GM03348 (cell line): ENCODE measurements at places on chromosomes 1 and 21.

- DNase-seq = no peak
Measured at GRCh38 chr1:63929106-63929478, 155.3 kb downstream of the ROR1 start.

GRCh38 chr1:159869173-159869572 lies 6.7 kb upstream of the VSIG8 start:
- peak; percentile 56 for DNase-seq

DNA sequence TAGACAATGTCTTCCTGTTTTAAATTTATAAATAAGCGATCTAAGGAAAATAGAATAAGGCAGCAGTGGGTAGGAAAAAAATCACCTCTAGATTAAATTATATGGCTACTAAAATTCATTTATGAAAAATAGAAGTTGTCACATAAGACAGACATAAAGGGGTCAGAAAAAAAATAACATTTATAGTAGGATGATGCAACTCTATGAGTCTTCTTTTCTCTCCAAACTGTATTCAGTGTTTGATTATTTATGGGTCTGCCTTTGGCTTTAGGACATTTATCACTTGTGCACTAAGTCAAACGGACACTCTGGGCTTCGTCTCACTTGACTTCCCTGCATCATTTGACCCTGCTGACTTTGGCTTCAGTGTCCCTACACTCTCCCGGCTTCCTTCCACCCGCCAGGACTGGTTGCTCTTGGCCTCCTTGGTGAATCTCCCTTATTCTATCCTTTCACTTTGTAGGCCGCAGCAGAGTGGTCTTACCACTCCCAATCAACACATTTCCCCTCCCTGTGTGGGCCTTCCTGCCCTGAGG lies 47.0 kb upstream of the DESI2 start:
- DNase-seq = no peak

DNA sequence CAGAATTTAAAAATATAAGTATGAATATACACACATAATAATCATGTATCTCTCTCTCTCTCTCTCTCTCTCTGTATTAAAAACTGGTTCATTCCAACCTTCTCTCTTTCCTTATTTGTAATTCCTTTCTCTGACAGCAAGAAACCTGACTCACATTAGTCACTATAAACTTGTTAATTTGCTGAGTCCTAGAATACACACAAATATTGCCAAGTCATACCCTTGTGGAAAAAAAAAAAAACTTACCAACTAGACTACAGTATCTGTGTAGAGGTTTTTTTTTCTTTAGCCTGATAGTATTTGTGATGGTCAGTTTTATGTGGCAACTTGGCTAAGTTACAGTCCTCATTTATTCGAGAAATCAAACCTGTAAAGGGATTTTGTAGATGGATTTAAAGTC lies 26.3 kb upstream of the NHLH2 start:
- DNase-seq = no peak

- peak; percentile 36 for DNase-seq
Measured at GRCh38 chr1:41486371-41487125, 2.1 kb upstream of the EDN2 start.

- peak; percentile 95 for DNase-seq
Measured at GRCh38 chr1:227947676-227948492, at the start of gene WNT9A. Gene WNT9A (minus strand): TSS chr1:227947932. CDS start chr1:227947887, 45 bp downstream.

DNA sequence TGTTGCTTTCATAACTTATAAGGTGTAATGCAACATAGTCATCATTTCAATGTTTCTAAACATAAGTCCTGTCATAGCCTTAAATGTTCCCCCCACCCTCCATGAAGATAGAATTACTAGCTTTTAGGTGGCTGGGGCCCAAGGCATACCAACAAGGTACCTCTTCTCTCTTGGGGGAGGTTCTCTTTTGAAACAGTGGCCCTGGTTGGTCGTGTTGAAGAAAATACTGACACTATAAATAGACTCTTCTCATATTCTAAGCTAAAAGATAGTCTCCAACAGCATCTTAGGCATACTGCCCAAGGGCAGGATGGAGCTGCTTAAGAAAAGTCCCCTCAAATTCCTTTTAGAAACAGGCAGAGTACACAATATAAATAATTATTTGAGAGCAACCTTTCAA lies 255.0 kb downstream of the FAF1 start:
- no peak for DNase-seq

DNA sequence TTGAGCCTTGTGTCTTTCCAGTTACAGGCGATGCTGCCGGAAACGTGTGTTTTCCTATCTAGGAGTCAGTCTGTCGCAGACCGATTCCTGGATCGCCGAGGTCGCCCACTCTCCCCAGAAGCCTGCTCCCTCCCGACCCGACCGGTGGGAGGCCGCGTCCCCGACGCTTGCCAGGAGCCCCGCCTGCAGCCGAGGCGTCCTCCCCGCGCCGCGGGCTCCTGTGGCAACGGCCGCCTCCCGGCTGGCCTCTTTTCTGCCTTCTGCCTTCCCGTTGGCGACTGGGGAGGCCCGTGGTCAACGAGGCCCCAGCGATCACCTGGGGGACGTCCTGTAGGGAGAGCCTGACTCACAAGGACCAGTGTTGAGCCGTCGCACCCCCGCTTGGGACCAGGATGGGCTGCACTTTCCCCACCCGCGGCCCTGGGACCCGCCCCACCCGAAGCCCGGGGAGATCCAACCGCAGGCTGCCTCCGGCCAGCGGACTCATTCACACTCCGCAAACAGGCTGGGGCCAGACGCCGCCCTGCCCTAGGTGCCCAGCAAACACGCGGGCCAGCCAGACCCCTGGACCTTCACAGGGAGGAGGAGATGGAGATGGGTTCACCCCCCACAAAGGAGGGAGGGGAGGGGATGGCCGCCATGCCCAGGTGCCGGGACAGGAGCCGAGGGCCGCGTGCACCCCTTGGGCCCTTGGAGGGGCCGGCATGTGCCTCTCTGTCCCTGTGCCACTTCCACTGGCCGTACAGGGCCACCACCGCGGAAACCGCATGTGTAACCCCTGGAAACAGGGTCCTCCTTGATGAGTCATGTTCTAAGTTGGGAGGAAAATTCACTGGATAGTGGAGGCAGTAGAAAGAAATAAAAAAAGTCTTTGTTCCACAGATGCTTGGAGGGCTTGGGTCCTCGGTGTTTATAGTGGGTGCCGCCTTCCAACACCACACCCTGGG lies 7.2 kb upstream of the COL6A1 start:
- DNase-seq = peak; percentile 72

- no peak for DNase-seq
Measured at GRCh38 chr1:43258370-43258769, 11.4 kb upstream of the TMEM125 start.

GRCh38 chr21:31991356-31992331 lies 118.8 kb downstream of the HUNK start:
- no peak for DNase-seq

- DNase-seq = no peak
Measured at GRCh38 chr1:221791846-221792245, 50.0 kb upstream of the DUSP10 start.

GRCh38 chr1:88700425-88701013 lies 16.4 kb downstream of the PKN2 start:
- DNase-seq = no peak

DNA sequence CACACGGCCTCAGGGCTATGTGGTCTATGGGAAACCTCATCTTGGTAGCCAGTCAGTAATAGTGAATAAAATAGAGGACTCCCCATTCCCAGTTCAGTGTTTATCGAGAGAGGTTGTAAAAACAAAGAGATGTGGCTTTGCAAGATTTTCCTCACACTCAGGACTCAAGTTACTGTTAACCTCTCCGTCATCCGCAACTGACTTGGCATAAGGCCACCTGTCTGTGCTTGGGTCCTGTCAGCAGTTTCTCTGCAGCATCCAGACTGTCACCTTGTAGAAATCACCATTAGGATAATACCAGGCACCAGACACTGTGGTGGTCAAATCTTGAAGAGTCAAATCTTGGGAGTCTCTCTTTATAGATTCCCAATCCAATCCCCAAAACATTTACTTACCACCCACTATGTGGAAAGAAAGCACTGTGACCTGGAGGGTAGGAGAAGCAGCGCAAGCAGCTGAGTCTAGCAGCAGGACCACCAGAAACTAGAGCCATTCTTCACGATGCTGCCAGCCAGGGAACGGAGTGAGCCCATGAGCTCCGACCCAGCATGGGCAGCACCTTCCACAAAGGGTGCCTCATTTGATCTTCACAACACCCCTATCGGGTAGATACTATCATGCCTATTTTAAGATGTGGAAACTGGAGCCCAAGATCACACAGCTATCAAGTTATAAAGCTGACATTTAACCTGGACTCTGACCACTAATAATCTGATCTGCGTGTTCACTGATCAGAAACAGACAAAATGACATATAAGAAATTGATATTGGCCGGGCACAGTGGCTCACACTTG lies 5.6 kb upstream of the GPR25 start:
- no peak for DNase-seq

DNA sequence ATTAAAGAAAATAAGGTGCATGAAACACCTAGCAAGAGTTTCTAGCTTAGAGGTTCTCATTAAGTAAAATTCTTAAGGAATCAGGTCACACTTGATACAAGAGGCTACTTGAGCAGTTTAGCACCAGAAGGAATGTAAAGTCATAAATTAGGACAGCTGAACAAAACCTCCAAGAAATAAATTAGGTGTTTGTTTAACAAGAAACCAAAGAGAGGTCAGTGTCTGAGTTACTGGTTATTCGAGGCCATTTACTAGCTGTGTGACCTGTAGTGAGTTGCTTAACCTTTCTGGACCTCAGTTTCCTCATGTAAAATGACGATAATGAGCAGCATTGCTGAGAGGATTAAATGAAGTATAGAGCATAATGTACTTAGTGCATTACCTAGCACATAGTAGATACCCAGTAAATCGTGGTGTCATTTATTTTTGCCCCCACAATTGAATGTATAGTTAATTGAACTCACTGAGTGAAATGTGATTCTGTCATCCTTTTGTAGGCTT lies 908 bp upstream of the ELK4 start:
- no peak for DNase-seq

GRCh38 chr1:226355669-226356551 lies 46.9 kb upstream of the LIN9 start:
- no peak for DNase-seq

GRCh38 chr1:219099307-219099706 lies 74.4 kb upstream of the LYPLAL1 start:
- DNase-seq = no peak

GRCh38 chr21:31730712-31731055 lies 1.2 kb downstream of the SCAF4 start:
- DNase-seq = peak; percentile 51

- no peak for DNase-seq
Measured at GRCh38 chr1:227913764-227914721, 33.7 kb downstream of the WNT9A start.

DNA sequence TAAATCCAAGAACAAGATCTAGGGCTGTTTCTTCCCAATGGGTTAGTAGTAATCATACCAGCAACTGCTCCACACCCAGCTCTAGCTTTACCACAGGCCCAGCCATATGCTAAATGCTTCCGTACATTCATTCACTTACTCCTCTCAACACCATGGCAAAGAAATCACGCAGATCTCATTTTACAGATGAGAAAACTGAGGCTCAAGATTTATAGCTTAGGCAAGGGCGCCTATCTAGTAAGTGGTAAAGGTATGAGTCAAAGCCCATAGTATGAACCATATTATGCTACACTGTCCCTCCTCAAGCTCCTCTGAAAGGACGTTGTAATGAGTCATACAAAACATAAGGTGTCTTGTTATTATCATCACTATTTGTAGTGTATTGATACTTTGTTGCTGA lies 82.2 kb downstream of the NIBAN1 start:
- no peak for DNase-seq

- DNase-seq = no peak
Measured at GRCh38 chr1:117540532-117540931, 65.3 kb upstream of the TENT5C start.

DNA sequence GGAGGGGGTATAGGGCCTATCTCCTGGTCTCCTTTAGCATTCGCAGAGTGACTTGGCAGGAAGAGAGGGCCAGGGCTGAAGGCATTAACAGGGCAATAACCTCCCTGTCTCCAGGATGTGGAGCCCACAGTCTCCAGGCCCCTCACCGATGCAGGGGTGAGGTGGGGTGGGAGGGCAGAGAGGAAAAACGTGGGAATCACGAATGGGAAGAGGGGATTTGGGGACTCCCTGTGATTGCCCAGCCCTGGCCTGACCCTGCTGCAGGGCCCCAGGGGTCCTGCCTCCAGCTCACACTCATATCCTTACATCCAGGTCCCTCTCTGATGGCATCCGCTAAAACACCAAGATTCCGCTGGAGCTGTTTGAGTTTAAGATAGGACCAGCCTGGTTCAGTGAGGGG lies 14.6 kb downstream of the TFAP2E start:
- DNase-seq = no peak

- peak; percentile 17 for DNase-seq
Measured at GRCh38 chr21:29018540-29018939, 609 bp downstream of the RWDD2B start.

DNA sequence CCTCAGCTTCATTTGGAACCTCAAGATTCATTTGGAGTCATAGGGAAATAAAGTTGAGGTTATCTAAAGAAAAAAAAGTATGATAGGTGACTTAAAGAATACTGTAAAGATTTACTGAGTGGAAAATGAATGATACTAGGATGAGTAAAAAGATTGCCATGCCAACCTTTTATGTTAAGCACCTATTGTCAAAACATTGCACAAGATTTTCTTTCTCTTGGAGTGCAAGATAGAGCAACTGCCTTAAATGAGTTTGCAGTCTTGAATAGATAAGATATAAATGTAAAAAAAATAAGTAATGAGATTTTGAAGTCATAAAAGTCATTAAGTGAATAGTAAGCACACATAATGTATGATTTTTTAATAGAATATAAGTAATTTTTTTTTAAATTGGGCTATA lies 5.1 kb upstream of the ANGPTL1 start:
- no peak for DNase-seq

DNA sequence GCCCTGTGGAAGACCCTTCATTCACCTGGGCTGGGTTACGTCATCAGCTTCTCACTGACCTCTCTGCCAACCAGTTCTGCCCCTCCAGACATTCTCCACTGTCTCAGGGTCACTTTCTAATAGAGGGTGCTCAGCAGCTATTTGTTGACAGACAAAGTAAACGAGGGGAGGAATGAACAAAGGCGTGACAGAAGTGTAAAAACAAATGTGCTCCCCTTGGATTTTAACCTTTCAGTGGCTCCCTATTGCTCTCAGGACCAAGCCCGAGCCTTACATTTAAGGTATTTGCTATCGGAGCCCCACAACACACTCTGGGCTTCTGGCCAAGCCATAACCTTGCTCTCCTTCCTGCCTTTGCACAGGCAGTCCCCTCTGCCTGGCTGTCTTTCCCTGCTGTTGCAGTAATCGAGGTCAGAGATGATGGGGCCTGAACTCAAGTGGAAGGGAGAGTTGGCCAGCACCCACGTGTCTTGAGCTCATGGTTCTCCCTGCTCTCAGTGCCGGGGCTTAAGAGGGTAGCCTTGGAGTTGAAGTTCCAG lies 9.3 kb upstream of the MARCKSL1 start:
- no peak for DNase-seq

DNA sequence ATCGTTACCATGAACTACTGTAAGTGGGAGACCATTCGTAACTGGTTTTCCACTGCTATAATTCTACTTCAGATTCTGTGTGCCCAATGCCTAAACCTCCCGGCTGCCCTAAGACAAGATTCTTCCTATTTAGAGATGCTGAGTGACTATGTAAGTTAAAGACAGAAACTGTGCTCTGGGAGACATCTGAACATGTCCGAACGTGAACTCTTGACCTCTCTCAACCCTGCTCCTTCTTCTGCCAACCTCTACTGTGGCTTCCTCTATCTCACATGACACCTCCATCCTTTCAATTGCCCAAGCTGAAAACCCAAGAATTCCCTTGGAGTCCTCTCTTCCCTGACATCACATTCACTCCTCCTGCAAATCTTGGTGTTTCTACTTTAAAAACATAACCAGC lies 182.9 kb downstream of the AKT3 start:
- DNase-seq = no peak

- no peak for DNase-seq
Measured at GRCh38 chr1:208369658-208370057, 125.5 kb upstream of the PLXNA2 start.
